Glomerular endothelial cell (primary cell): ENCODE measurements at places on chromosomes 12 and 14. TPM values are rescaled to one million over a fixed set of nuclear protein-coding genes. Genes with fewer than 3 reads are reported as not detected.

- no peak for DNase-seq
Measured at GRCh38 chr12:15318841-15319240, 3.5 kb upstream of the PTPRO start.

DNA sequence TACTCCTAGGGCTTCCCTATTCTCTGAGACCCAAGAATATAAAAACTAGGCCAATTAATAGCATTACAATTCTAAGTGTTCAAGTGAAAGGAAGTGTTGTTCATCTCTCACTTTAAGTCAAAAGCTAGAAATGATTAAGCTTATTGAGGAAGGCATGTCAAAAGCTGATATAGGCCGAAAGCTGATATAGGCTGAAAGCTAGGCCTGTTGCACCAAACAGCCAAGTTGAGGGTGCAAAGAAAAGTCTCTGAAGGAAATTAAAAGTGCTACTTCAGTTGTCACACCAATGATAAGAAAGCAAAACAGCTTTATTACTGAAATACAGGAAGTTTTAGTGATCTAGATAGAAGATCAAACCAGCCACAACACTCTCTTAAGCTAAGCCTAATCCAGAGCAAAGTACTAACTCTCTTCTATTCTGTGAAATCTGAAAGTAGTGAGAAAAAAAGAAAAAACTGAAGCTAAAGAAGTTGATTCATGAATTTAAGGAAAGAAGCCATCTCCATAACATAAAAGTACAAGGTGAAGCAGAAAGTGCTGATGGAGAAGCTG lies 68.9 kb downstream of the SLC6A15 start:
- DNase-seq = no peak

GRCh38 chr12:32743264-32743663 lies 12.4 kb downstream of the YARS2 start:
- no peak for DNase-seq

GRCh38 chr12:96386794-96387193 lies 13.4 kb downstream of the CDK17 start:
- no peak for DNase-seq

DNA sequence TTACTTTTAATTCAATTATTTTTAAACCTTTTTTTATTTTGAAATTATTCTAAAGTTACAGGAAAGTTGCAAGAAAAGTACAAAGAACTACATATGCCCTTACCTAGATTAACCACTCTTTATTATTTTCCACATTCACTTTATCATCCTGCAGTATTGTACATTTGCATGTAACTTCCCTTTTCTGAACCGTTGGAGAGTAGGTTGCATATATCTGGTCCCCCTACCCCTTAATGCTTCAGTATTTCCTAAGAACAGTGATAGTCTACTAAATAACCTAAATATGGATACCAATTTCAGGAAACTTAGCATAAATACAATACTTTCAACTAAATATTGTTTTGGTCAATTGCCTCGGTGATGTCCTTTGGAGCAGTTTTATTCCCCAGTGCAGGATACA lies 15.0 kb downstream of the G2E3 start:
- DNase-seq = no peak

DNA sequence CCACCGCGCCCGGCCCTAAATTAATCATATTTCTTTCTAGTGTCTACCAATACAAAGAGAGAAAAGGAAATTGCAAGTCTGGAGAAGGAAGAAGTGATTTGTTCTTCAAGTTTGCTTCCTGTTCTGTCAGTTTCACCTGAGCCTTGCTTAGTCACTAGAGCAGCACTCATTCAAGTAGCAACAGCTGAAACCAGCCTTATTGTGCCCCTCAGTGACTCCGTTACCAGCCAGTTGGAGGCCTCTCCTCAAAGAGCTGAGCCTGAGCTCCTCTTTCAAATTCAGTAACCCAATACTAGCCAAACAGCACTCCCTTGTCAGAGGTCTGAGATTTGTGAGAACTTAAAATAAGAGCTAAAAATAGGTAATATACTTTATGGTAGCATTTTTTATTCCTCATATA lies 17.4 kb downstream of the PAWR start:
- DNase-seq = no peak

- DNase-seq = no peak
Measured at GRCh38 chr12:132208153-132208823, 64.0 kb downstream of the NOC4L start.

- DNase-seq = no peak
Measured at GRCh38 chr12:90245391-90245790, 536.8 kb upstream of the ATP2B1 start.

DNA sequence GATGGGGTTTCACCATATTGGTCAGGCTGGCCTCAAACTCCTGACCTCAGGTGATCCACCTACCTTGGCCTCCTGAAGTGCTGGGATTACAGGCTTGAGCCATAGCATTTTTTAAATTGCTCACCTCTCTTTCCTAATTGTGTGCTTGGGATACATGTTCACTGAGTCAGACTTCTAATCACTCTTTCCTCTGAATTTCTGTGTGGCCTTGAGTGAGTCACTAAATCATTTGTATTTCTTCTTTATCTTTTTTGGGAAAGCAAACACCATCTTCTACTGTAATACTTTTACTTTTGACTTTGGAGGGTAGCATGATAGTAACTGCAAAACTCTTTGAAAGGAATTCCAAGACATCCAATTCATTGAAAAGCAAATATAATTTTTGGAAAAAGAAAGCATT lies 60.8 kb downstream of the FLRT2 start:
- DNase-seq = no peak

DNA sequence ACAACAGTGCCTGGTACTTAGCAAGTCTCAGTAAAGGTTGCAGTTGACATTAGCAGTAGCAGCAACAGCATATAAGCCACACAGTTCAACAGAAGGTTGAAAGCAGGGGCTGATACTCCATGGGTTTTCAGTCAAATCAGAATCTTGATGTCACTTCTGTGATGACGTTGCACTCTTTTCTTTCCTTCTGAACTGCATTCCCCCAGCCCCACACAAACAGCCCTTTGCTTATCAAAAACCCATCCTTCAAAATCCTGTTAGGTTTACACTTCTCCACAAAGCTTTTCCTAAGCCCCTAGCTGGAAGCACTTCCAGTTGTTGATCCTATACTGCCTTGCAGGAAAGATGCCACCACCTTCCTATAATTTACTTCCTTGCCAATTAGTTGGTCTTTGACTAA lies 34.0 kb upstream of the KCNK13 start:
- no peak for DNase-seq

GRCh38 chr12:132196038-132196872 lies 52.0 kb downstream of the NOC4L start:
- DNase-seq = no peak

- no peak for DNase-seq
Measured at GRCh38 chr14:100622708-100623485, 35.7 kb upstream of the BEGAIN start.

GRCh38 chr12:4121506-4122020 lies 152.0 kb upstream of the CCND2 start:
- DNase-seq = no peak

GRCh38 chr14:38089123-38089522 lies 118.6 kb upstream of the SSTR1 start:
- no peak for DNase-seq

The INSM2 gene
- not detected in 2 replicates for total RNA-seq

The RIN3 gene
- total RNA-seq = 19.2 and 51.1 TPM in 2 replicates

The GLIPR1L2 gene
- total RNA-seq = 0.23 TPM in 1 of 2 replicates, not detected in the other

The EGLN3 gene
- total RNA-seq = 1.3 and 2.9 TPM in 2 replicates

The GRIN2B gene
- 0.06 and 0.10 TPM in 2 replicates for total RNA-seq

The PPP4R4 gene
- 0.06 and 0.58 TPM in 2 replicates for total RNA-seq

The KCNH5 gene
- total RNA-seq = not detected in 2 replicates

The LTB4R2 gene
- total RNA-seq = 1.8 and 8.4 TPM in 2 replicates

The RNASE7 gene
- not detected in 2 replicates for total RNA-seq
